ENCODE measurements at places on chromosomes 11 and 22.
A peak's percentile ranks its signal among the peaks of the same experiment; 100 is the strongest.

GRCh38 chr22:39254789-39255298 lies 10.1 kb upstream of the PDGFB start:
- DNase-seq = no peak

GRCh38 chr22:36141481-36141880 lies 19.1 kb downstream of the APOL3 start:
- DNase-seq = no peak

DNA sequence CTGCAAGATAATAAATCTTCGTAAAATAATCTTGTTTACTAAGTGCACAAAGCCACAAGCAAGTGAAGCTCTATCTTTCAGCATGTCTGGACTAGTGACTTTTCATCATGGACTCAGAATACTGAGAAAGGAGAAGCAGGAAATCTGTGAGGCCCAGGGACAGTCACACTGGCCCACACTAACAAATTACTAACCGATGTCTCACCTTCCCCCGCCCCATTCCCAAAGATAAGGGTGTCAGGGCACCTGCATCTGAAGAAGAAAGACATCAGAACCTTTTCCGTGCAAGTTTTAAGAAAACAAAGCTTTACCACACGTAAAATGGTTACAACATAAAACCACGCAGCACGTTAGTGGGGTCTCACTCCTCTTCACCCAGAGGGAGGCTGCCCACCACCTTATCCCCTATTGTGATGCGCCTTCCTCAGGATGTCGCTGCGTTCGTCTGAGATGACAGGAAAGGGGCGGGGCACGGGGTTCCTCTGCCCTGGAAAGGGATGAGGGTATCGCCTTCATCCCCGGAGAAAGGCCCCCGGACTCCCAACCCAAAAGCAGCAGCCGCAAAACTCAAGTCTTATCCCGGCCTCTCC lies 616 bp downstream of the BTBD10 start:
- DNase-seq = peak; percentile 28

DNA sequence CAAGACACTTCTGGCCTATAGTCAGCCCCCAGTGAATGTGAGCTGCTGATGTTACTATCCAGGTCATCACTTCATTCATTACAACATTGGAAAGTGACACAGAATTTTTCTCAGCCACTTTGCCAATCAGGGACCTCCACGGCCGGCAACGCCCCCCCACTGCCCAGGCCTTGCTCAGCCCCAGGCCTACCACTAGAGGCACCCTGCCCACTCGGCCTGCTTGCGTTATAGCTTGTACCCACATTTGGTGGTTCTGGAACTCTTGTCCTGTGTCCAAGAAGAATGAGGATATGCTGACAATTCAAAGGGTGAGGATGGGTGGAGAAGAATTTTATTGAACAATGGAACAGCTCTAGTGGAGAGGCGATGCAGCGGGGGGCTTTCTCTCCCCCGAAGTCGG lies 96.2 kb downstream of the TSPAN18 start:
- DNase-seq = no peak

- DNase-seq = no peak
Measured at GRCh38 chr22:27386186-27386585, 415.4 kb downstream of the MN1 start.

GRCh38 chr11:63877658-63878241 lies 38.8 kb downstream of the MARK2 start:
- no peak for DNase-seq

DNA sequence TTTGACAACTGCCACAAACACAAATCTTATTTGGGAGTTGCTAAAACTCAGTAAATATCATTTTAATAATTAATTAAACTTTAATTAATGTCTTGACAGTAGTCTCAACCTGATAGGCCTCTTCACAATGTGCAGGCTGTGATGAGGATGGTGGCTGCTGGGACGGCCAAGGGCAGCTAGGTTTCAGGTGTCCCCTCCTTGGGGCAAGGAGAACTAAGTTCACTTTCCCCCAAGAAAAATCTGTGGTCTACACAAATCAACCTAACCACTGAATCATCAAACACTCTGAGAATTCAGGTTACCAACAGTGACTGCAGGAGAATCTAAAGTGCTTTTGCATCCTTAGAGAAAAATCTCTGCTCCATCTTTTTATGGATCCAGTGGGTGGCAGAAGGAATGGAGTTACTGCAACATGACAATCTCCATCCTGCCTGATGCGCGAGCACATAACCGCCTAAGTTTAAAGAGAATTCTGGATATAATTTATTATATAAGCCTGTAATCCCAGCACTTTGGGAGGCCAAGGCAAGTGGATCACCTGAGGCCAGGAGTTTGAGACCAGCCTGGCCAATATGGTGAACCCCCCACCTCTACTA lies 289.7 kb downstream of the KIRREL3 start:
- no peak for DNase-seq

- no peak for DNase-seq
Measured at GRCh38 chr11:59992425-59992824, 24.6 kb upstream of the OOSP4B start.

- DNase-seq = no peak
Measured at GRCh38 chr22:49023879-49024774, 803.5 kb downstream of the BRD1 start.

DNA sequence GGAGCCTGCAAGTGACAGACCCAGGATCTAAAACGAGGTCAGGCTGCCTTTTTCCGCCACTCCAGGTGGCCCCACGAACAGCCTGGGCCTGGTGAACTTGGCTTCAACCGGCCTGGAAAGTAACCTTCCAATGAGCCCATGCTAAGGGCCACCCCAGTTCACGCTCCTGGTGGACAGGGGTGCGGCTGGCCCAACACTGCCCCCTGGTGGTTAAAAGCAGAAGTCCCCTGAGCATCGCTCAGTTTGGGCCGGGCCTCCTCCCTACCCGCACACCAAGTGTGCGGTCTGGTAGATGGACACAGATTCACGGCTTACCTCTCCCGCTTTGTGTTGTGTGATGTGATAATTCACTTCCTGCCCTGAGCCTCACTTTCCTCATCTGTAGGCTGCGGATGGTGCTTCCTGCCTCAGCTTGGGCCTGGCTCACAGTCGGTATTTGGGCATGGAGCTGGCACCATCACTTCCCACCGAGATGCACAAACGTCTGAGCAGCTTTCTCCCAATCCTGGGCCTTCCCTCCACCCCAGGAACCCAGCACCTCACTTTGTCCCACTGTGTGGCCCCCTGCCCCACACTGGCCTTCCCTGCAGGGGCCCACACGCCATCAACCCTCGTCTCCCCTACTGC lies 13.7 kb upstream of the SEC14L3 start:
- peak; percentile 47 for DNase-seq

- no peak for DNase-seq
Measured at GRCh38 chr22:39723899-39724351, 153.4 kb downstream of the CACNA1I start.
